KG1 (cell line): ENCODE measurements at places on chromosomes 4 and X.
A peak's percentile ranks its signal among the peaks of the same experiment; 100 is the strongest.

GRCh38 chrX:20729416-20729815 lies 462.7 kb upstream of the RPS6KA3 start:
- no peak for DNase-seq

- no peak for DNase-seq
Observed at GRCh38 chr4:8651661-8652180, 59.2 kb downstream of the CPZ start.

- no peak for DNase-seq
Observed at GRCh38 chr4:52052475-52052780, 1.3 kb downstream of the SPATA18 start.

- DNase-seq, result no peak
Observed at GRCh38 chr4:152965611-152966010, 29.5 kb downstream of the FHDC1 start.

DNA sequence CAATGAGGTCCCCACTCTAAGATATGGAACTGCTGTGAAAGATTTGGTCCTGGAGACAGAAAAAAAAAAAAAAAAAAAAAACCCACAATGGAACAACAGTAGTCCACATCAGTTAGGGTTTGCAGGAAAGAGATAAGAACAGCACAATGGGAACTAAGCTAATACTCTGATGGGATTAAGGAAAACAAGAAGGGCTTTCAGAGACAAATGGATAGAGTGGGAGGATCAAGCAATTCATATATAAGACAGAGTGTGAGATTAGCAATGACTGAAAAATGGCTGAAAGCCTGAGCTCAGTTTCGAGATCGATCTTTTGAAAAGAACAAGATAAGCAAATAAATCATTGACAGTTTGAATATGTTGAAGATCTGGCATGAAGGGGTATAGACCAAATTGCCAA lies 188.4 kb upstream of the TRPC5 start:
- DNase-seq, result no peak

DNA sequence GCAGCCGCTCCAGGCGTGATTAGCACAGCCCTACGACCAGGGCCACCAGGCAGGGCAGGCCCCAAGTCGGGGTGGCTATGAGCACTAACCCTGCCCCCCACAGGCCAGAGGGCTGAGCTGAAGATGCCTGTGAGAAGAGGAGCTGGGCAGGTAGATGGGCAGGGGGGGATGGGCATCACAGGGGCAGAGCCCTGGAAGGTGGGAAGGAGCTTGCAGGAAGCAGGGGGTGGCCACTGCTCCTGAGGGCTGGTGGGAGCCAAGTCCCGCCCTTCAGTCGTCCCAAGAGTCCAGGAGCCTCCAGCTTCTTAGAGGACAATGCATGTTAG lies 7.3 kb upstream of the MXD4 start:
- no peak for DNase-seq

- no peak for DNase-seq
Observed at GRCh38 chr4:123072060-123072459, 149.7 kb upstream of the NUDT6 start.

- DNase-seq, result no peak
Observed at GRCh38 chr4:163663454-163664225, 169.2 kb downstream of the TMA16 start.

GRCh38 chr4:80213117-80213815 lies 16.0 kb downstream of the PRDM8 start:
- DNase-seq, result no peak

GRCh38 chrX:11462648-11463047 lies 169.4 kb downstream of the AMELX start:
- no peak for DNase-seq

DNA sequence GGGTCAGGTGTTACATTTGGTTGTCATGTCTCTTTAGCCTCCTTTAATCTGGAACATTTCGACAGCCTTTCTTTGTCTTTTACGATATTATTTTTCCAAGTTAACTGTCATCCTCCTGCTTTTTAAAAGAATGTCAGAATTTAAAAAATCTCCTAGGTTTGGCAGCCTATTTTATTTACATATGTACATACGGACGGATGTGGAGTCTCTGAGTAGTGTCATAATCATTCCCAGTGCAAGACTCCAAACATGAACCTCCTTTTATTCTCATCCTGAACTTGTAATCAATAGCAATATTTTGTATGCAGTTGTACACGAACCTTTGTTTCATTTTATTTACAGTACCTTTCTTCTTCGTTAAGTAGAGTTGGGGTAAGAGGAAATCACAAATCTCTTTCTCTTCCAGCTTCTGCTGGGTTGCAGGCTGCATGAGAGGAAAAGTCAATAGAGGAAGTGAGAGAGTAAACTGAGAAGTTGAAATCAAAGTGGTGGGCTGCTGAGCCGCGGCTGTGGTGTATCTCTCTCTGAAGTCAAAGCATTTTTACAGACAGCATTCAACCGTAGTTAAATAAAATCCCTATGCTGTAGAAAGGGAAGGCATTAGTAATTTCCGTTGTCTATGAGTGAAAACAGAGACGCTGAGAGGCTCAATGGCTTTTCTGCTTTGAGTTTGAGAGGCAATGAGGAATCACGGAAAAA lies 53.9 kb upstream of the RPS6KA3 start:
- DNase-seq, result peak; percentile 22

DNA sequence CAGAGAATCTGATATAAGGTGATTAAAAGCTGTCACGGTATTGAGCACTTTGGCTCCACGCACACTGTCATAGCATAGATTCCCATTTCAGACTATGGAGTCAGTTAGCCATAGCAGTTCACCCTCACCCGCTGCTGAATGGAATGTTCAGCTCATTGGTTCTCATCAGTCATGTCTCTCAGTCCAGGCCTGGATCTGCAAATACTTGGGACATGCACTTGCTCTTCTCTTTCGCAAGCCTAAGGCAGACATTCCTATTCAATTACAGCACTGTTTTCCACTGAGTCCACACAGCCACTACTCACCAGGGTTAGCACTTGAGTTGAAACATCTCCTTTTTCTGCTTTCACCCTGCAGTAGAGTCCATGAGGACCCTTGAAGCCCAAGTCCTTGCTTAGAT lies 30.6 kb upstream of the SCML1 start:
- no peak for DNase-seq

DNA sequence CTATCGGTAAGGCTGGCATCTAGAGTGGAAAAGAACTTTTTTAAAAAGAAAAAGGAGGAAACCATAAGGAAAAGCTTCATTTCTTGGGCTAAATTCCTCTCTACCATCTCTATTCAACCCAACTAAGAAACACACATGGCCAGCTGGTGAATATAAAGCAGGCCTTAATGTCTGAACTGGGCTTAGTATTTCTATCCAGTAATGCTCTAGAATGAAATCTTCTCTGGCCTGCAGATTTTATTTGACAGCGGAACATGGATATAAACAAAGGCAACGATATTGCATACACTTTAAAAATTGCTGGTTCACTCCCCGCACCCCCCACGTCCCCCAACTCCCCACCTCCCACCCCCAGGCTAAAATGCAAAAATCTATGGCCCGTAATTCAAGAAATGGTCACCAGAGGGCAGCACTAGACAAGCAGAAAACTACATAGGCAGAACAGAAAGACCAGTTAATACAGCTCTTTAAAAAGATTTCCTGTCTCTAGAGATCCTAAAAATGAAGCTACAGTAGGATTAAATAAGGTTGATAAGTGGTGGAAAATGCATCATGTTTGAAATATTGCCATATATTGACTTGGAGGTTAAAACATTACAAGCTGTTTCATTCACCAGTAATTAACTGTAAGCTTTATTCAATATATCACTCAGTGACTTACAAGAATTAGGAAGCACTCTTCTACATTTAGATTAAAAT lies 155.2 kb upstream of the GALNT7 start:
- peak; percentile 4 for DNase-seq

DNA sequence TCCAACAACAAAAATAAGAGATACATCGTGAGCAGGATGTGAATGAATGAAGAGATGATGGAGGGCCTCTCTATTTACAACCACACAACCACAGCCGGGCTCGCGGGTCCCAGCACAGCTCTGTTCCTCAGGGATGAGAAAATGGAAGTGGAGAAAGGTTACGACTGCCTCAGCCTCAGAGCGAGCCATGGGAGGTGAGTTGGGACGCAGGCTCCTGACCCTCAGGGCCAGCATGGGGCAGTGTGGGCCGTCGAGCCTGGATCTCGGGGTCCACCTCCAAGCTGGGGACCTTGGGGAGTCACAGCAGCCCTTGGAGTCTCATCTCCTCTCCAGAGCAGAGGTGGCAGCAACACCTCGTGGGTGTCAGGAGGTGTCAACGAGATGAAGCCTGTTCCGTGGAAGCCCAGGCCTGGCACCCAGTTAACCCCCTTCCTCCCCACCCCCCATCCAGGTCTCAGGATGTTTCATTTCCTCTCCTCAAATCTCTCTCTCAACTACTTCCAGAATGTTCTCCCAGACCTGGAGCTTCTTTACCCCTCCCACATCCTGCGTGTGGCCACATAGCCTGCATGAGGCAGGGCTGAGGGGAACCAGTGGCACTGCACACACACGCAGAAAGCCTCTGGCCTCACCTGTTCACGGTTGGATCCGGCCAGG lies 25.9 kb downstream of the C4orf50 start:
- no peak for DNase-seq

- DNase-seq, result peak; percentile 0
Observed at GRCh38 chrX:25523574-25524540, 508.1 kb upstream of the ARX start.

DNA sequence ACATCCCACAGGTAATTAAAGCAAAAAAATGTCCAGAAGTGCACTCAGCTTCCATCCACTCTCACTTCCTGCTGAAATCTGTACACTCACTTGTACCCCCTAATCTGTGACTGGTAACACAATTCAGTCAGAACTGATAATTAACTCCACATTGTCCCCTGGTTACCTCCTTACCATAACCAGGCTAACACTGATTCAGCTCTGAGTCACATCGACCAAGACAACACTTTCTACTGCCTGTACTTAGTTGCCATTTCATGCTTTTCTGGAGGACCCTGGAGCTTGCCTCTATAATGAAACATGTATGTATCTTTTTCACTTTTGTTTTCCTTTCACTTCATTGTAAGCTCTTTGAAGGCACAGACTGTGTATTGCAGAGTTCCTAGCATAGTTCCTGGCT lies 130.9 kb upstream of the GABRG1 start:
- no peak for DNase-seq

DNA sequence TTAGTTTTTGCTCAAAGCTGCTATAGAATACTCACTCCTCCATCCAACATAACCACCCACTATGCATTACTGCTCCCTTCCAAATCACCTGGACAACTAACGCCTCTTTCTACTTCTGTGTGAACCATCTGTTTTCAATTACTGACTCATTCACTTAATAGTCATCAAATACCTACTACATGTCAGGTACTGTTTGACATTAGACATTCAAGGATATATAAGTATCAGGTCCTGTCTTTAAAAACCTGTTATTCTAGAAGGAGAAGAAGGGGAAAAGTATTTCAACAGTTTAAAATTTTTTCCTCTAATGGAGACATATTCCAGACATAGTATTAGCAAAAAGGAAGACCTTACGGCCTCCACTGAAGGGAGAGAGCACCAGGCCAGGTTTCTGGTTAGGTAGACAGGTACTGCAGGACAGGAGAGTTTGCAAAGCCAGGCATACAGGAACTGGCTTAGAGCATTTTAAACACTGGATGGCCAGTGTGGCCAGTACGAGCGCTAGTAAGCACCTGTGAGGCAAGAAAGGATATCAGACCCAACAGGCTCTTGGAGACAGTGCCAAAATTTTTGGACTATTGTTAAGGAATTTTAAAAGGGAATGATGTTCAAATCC lies 39.0 kb downstream of the SH3RF1 start:
- DNase-seq, result no peak

DNA sequence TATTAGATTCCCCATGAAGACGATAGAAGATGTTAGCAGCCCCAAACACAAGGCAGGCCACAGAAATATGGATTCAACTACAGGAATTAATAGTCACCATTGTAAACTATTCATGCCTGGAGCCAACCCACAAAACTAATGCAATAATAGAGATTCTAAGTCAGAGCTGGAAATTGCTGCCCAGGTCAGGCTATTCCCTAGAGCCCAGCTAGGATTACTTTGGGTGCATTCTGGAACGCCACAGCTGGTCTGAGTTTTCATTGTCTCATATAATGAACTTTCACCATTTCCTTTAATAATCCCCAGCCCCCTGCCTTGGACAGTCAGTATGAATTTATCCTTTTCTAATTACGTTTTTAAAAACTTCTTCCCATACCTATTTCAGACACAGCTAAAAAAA lies 252.6 kb downstream of the PAPSS1 start:
- no peak for DNase-seq

DNA sequence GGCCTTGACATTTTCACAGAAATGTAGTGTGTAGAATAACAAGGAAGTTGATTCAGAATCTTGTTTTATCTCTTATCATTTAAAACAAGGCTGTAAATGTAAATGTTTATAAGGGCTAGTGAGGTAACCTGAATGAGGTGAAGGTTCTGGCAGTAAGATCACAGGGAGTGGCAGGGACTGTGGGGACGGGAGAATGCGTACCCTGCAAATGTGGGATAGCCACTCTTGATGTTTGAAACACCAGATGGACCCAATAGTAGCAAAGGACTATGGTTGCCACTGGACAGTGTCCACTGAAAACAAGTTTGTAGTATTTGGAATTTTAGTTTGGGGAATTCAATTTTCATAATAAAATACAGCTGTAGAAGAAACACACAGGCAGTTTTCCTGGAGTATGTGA lies 155.3 kb downstream of the FHIP1A start:
- no peak for DNase-seq

- DNase-seq, result no peak
Observed at GRCh38 chr4:143071351-143071750, 113.4 kb upstream of the USP38 start.

DNA sequence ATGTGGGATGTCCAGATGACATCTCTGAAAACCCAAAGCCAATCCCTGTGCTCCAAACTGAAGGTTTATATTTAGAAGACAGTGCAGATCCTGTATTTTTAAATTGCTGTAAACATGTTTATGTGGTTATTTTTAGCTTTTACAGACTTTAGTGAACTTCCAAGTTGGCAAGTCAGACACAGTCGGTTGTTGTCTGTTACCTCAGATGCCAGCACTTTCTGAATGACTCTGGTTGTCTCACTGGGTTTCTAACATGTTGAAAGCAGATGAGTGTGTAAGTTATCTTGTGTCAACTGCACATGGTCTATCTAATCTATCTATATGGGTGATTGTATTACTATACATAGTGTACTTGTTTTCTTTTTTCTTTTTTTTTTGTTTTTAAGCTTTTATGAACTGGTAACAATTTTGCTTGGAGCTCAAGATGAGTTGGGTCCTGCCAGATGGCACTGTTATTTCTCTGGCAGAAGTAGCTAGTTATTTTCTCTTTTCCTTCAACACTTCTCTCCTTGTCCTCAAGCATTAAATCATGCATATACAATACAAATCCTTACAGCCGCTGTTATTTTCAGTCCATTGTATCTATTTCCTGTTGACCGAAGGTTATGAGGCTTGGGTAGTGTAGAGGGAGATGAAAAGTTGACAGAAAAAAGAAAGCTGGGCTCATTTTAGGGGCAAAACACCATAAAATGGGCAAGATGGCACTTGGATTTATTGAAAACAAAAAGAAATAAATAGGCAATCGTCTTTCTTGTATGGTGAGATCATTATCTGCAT lies 66.3 kb downstream of the GAB1 start:
- DNase-seq, result no peak

- no peak for DNase-seq
Observed at GRCh38 chr4:144670776-144671175, 24.8 kb downstream of the HHIP start.
